Suppressor macrophage treated with lipopolysaccharide for 1 hour (primary cell): ENCODE measurements at places on chromosomes 12 and 14.

- no peak for DNase-seq
These were observed 476.6 kb downstream of the ZFP36L1 start for GRCh38 chr14:68316078-68316868.

DNA sequence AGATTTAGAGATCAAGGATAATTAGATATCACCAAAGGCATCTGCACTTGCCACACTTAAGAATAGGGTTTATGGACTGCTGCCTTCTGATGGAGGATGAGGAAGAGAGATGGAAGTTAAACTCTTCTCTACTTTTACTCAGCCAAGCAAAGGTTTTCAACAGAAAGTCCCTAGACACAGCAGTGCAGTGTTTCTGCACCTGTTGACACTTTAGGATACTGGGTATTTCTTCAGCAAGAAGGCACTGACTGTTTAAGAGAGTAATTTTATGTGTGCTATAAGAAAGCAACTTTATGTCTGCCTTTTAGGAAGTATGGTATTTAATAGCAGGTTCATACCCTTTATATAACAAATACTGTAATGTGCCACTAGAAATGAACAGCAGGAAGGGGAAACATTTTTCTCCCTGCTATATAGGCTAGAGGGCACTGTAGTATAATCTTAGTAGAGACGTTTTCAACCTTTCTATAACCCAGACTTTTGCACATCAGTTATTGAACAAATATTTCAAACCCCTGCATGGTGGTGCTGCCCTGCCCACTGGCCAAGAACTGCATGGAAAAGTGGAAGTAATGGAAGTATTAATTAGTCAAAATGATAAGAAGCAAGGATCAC lies 225.0 kb upstream of the GRIP1 start:
- DNase-seq, result no peak

GRCh38 chr12:85225501-85225900 lies 54.5 kb upstream of the ALX1 start:
- no peak for DNase-seq

GRCh38 chr12:120706029-120706428 lies 4.2 kb upstream of the UNC119B start:
- no peak for DNase-seq

- peak; percentile 49 for DNase-seq
These were observed 668 bp downstream of the TRIP11 start for GRCh38 chr14:92039063-92039718.
